G401 (cell line): ENCODE measurements at places on chromosomes 5 and 9. TPM values are rescaled to one million over a fixed set of nuclear protein-coding genes. Genes with fewer than 3 reads are reported as not detected.
A peak's percentile ranks its signal among the peaks of the same experiment; 100 is the strongest.

Gene PRDM9
- total RNA-seq: not detected in 2 replicates

GRCh38 chr5:167855818-167856217 lies 435.6 kb upstream of the WWC1 start:
- no peak for DNase-seq

- DNase-seq: peak; percentile 27
Observed at GRCh38 chr5:136082390-136083193, 50.1 kb upstream of the SMAD5 start.

Gene CACNA1B
- total RNA-seq: 1.8 and 1.9 TPM in 2 replicates

GRCh38 chr9:15416880-15417279 lies 5.8 kb upstream of the SNAPC3 start:
- DNase-seq: peak; percentile 51

Gene CDH18
- not detected in 2 replicates for total RNA-seq

Gene PCDHB4
- 0.06 TPM in 1 of 2 replicates, not detected in the other for total RNA-seq

- DNase-seq: no peak
Observed at GRCh38 chr5:172004824-172005237, 1.6 kb downstream of the FBXW11 start.

- peak; percentile 24 for DNase-seq
Observed at GRCh38 chr5:148976569-148977381, 86.1 kb downstream of the SH3TC2 start.
